NCI-H187 treated with DMSO at 0.1 percent for 48 hours (cell line): ENCODE measurements at places on chromosomes 4 and X.

GRCh38 chr4:174214101-174214878 lies 69.2 kb downstream of the FBXO8 start:
- no peak for DNase-seq

GRCh38 chrX:24696294-24696693 lies 2.6 kb downstream of the POLA1 start:
- no peak for DNase-seq

DNA sequence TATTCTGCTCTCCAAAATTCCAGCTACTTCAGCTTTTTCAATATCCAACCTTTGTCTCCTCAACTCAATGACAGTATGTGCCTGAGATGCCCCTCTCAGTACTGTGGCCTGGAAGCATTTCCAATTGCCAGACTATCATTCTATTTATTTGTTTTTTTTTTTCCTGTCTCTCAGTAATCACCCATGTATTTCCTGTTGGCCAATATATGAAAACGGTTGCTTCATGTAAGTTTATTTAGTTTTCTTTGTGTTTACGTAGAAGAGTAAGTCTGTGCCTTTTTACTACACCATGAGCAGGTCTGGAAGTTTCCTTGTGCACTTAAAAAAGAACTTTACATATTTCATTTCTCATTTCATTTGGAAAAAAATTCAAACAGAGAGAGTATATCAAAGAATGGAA lies 537.5 kb upstream of the SPANXN1 start:
- no peak for DNase-seq

DNA sequence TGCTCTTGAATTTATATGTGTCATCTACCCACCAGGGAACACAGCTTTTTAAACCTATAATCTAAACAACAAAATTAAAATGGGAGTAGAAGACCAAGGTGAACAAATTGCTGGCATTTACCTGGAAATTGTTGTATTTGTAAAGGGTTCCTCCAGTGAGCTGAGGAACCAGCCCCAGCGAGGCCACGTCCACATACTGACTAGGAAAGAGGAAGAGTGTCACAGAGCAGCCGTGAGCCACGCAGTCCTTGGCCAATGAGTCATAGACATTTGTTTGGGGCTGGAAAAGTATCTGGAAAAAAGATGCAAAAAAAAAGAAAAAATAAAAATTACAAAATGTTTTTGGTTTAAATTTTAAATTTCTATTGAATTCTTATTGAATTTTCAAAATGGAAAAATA lies 58.7 kb downstream of the METTL14 start:
- DNase-seq: no peak

DNA sequence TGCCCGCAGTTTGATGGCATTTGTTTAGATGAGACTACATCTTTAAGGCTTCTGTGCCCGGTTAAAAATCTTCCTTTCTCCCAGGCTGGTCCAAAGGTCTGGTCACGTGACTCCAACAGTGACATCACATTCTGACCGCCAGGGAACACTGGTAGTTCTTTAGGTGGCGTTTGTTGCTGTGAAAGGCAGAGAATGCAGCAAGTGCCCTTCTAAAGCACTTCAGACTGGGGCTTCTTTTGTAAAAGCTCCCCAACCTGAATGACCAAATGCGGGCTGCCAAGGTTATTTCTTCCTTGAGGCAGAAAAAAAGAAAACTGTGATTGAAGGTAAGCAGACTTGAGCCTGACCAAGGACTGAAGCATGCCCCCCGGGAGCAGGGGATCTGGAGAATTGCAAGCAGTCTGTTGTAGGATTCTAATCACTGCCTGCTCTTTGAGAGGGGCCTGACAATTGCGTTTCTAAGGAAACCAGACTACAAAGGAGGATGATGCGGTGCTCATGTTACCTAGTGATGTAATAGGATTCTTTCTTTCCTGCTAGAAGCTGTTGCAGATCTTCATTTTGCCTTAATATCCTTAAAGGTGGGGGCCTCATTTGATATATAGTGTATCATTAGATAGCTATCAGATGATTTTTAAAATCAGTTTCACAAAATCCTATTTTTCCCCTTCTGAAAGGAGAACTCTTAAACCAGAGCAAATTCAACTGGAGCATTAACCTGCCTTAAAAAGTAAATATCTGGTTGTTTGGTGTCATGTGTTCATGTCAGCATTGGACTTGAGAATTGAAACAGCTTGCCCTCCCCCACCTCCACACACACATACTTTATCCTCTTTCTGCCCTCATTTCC lies 133.1 kb downstream of the AKAP4 start:
- peak; percentile 12 for DNase-seq

GRCh38 chr4:84378356-84378755 lies 120.7 kb downstream of the NKX6-1 start:
- no peak for DNase-seq

- DNase-seq: no peak
These were observed 113.4 kb downstream of the SCLT1 start for GRCh38 chr4:128979934-128980333.
